Heart right ventricle (tissue), 16 donors: ENCODE measurements at places on chromosomes 6 and 20. TPM values are rescaled to one million over a fixed set of nuclear protein-coding genes. Genes with fewer than 3 reads are reported as not detected.

DNA sequence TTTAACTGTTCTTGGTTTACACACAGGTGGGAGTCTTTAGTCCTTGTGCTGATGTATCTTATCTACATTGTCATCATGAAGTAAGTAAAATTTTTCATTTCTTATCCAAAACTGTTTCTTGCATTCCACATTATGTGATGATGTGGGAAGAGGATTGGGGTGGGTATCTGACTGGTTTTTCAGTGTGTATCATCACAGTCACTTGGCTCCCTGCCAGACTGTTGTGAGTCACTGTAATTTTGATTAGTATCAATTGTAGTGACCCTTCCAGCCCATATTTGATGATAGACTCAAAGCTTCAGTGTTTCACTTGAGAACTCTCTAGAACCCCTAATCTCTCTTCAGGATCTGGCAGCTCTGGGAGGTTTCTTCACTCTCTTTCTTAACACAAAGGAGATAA lies 84.5 kb upstream of the RIN2 start:
- H3K27me3 ChIP-seq: no peaks in the 10 kb centered on the region
- no peaks in the 10 kb centered on the region for H3K36me3 ChIP-seq
- no peak overlapping the region for H3K27ac ChIP-seq
- H3K4me3 ChIP-seq: no peak overlapping the region

SMIM8 gene
- 10.5 TPM for polyA plus RNA-seq

SLC13A3 gene
- 0.61 TPM for polyA plus RNA-seq

DNA sequence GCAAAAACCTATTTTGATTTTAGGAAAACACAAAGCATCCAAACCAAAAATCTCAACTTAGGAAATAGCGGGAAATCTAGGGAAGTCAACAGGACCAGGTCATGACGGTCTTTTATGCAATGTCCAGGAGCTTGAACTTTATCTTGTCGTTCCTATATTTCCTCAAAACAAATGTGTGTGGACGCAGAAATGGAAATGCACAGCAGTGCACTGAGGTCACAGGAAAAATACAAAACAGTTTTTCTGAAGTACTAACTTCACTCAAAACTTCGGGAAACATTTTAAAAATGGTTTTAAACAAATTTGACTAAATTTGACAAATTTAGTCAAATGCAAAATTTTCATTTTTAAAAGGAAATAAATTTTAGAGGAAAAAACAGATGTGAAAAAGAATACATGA lies 5.5 kb upstream of the SLC17A2 start:
- DNase-seq: no peak
- H3K27me3 ChIP-seq: no peaks in the 10 kb centered on the region
- H3K4me3 ChIP-seq: no peak overlapping the region
- H3K36me3 ChIP-seq: no peaks in the 10 kb centered on the region

DNA sequence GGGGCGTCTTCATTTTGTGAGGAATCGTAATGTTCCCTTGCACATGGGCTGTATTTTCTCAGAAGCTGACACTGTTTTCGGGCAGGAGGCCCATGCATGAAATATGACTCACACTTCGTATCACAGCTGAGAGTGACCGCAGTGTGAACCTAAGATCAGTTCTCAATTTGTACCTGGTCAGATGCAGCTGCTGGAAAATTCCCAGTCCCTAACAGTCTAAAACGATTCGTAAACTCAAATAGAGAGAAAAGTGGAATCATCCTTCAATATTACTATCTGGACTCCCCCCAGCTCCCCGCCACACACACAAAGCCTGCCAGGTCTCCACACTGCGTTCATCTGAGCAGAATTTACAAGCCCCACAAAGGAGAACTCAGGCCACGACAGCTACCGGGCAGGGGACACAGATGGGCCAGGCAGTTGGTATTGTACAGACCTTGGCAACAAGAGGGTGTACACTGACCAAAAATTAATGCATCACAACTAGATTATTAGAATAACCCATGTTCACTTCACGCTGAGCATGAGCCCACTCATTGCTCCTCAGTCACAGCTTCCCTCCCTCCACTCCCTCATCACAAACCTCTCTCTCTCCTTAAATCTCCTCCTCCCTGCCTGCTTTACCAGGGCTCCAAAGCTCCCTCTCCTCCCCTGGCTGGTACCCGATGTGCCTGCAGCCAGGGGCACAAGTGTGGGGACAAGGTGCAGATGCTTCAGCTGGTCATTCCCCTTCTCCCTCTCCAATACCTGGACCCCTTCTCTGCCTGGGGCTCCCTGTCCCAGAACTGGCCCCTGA lies 488.4 kb downstream of the PREX1 start:
- no peak overlapping the region for H3K27ac ChIP-seq
- H3K36me3 ChIP-seq: no peaks in the 10 kb centered on the region
- peaks cover 19% of the 10 kb centered on the region for H3K27me3 ChIP-seq
- H3K4me1 ChIP-seq: no peaks in the 10 kb centered on the region
- DNase-seq: no peak
- no peak overlapping the region for H3K4me3 ChIP-seq
